ENCODE measurements at places on chromosomes 4 and X.

GRCh38 chr4:148065075-148065474, 333.2 kb downstream of the ARHGAP10 start:
- DNase-seq: no peak

- no peak for DNase-seq
Observed at GRCh38 chr4:187840814-187841213, 154.8 kb upstream of the ZFP42 start.

DNA sequence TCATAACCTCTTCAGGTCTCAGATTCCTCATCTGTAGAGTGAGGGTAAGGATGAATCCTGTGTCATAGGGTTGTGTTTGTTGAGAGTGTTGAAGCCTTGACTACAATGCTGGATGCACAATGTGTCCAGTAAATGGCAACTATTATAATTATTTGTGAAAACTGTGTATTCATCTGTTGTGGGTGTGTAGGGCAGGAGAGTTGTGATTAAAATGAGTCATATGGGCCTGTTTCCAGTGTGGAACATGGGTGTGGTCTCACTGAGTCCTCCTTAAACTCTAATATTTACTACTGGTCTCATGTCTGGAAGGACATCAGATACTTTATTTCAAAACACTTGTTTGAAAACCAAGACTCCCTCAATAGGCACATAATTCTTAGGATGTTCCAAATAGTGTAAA, 208.5 kb upstream of the CASK start:
- DNase-seq: no peak

GRCh38 chrX:116198235-116198634, 27.7 kb downstream of the AGTR2 start:
- no peak for DNase-seq

GRCh38 chr4:40722576-40723161, 27.1 kb upstream of the NSUN7 start:
- no peak for DNase-seq
